Amniotic epithelial cell (primary cell): ENCODE measurements at places on chromosomes 6 and 20.

- no peak for DNase-seq
Measured at GRCh38 chr20:54170026-54170471, 3.7 kb downstream of the CYP24A1 start.

- DNase-seq = no peak
Measured at GRCh38 chr6:124999105-124999764, 37.0 kb downstream of the RNF217 start.

DNA sequence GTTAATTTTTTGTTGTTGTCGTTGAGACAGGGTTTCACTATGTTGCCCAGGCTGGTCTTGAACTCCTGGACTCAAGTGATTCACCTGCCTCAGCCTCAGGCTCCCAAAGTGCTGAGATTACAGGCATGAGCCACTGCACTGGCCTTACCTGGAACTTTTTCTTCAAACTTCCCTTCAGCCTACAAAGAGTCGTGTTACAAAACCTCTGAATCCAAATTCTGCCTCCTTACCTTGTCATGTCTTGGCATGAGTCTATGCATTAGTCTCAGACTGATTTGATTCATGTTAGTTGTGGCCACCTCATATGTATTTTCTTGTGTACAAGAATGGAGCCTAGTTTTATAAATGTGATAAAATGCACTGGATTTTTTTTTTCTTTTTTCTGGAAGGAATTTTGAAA, 172.1 kb downstream of the PRL start:
- no peak for DNase-seq

GRCh38 chr20:35104685-35105295, 12.2 kb upstream of the TRPC4AP start:
- no peak for DNase-seq

DNA sequence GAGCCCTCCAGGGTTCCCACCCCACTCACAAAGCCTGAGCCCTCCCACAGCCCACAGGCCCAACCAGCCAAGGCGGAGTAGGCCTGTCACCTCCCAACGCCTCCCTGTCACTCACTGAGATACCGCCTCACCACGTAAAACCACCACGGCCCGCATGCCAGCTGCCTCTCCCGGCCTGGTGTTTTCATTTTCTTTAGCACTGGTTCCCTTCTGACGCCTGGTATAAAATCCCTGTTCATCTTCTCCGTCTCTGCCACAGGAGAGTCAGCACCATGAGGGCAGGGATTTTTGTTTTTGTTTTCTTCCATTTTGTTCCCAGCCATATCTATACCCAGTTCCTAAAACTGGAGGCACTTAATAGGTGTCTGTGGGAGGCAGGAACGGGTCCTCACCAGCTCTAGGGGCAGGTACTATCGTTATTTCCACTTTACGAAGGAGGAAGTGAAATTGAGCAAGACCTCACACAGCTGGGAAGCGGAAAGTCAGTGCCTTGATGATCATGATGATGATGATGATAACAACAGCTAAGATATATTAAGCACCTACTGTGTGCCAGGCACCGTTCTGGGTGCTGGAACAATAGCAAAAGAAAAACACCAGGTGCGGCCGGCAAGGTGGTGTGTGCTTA, 58.6 kb downstream of the SNAI1 start:
- no peak for DNase-seq

GRCh38 chr6:99187429-99187828, 162.0 kb downstream of the FAXC start:
- DNase-seq = no peak

GRCh38 chr20:24149175-24149574, 160.6 kb upstream of the GGTLC1 start:
- DNase-seq = no peak

GRCh38 chr6:158377860-158378259, 65.6 kb downstream of the TULP4 start:
- peak; percentile 46 for DNase-seq

DNA sequence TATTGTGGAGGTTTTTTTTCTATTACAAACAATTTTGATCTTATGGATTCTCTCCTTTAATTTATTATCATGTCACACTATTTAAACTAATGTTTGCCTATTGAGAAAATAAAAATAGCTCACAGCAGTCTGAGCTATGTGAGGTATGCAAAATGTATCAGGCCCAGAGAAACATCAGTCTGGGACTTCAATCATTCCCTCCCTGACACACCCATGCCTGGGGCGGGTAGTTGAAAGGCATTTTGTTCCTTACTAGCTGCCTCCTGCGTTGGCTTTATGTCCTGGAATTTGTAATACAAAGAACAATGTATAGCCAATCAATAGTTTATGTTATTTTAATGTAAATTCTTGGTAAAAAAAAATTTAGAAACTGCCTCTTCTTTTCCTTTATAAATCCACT, 403.3 kb downstream of the EPM2A start:
- DNase-seq = no peak

GRCh38 chr6:149888093-149888492, 9.8 kb downstream of the RAET1E start:
- DNase-seq = peak; percentile 13

DNA sequence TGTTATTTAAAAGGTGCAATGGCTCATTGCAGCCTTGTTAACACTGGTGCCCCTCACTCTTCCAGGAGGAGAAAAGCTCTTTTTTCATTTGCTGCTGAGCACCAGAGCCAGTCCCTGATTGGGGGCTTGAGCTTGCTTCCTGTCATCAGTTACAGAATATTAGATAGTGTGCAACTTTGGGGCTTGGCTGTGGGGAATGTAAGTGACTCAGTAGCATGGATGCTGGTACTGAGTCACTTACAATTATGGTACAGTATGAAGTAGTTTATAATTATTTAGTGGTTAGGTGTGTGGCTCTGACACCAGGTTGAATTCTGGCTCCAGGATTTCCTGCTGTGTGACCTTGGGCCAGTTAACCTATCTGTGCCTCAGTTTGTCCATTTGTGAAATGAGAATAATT, 37.6 kb downstream of the ANKS1A start:
- DNase-seq = peak; percentile 61

DNA sequence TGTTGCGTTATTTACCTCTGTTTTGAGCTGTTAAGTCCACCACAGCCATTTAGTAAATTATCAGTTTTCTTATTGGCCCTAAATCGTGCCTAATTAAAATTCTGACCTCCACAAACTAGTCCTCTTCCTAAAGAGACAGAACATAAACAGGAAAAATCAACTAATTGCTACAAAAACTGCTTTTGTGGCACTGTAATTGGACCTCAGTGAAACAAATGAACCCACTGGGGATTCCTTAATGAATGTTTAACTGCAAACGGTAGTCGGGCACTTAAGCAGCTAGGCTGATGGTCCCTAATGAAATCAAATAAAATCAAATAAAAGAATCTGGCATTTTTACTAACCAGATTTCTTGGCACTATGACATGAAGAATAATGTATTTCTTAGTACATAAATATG, 513.4 kb upstream of the SLC35B3 start:
- DNase-seq = no peak

DNA sequence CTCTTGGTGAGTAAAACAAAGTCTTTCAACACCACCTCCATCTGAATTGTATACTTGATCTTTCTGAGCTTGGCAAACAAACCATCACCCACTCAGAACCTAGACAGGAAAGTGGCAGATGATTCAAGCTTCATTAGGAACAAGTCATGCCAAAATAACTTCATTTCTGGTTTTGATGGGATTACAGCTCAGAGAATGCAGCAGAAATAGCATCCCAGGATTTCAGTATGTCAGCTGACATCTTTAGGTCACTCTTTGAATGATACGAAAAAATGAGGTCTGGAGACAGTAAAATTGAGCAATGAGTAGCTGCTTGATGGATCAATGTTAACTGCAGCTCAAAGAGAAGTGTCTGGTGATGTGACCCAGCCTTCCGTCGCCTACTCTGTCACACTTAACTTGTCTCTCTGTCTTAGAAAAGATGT, 92.4 kb downstream of the GJA10 start:
- peak; percentile 87 for DNase-seq

- no peak for DNase-seq
Measured at GRCh38 chr6:34148631-34149451, 3.0 kb upstream of the GRM4 start.

GRCh38 chr20:14569641-14570040, 232.2 kb upstream of the FLRT3 start:
- no peak for DNase-seq

- no peak for DNase-seq
Measured at GRCh38 chr20:57907131-57908000, 197.6 kb upstream of the PMEPA1 start.

- DNase-seq = peak; percentile 47
Measured at GRCh38 chr6:35552285-35552917, 39.7 kb upstream of the TULP1 start.

DNA sequence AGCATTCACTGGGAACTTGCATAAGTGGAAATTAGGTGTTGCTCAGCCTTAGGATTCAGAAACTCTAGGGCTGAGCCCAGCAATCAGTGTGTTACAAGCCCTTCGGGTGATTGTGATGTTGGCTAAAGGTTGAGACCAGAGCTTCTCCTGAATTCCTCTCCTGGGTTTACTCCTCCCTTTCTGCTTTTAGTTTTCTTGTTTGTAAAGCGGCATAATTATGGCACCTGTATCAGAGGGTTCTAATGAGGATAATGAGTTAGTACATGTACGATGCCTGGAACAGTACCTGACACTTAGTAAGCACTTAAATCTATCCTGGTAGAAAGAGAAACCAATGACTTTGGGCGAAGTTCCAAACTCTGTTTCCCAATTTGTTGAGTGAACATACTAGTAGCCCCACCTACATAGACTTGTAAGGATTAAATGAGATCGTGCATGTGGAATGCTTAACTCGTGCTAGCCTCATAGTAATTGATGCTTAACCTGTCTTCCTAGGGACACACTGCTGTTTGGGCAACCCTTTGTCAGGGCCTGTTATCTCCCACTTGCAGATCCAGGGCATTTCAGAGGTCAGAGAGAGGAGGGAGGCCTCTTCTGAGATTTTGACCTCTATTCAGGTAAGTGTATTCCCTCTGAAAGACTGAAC, 932 bp upstream of the EZR start:
- DNase-seq = no peak

DNA sequence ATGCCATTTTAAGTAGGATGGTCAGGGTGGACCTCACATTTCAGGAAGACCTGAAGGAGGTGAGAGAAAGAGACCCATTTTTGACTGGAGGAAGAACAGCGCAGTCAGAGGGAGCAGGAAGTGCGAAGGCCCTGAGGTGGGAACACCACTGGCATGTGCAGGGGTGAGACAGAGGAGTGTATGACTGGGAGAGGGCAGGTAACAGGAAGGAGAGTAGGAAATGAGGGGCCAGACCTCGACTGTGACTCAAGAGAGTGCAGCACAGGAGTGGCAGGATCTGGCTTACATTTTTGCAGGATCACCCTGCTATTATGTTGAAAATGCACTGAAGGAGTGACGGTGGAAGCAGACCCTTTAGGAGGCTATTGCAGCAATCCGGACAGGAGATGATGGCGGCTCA, 117.7 kb upstream of the CDYL start:
- DNase-seq = no peak

GRCh38 chr6:117976030-117976651, 69.1 kb downstream of the SLC35F1 start:
- peak; percentile 40 for DNase-seq

DNA sequence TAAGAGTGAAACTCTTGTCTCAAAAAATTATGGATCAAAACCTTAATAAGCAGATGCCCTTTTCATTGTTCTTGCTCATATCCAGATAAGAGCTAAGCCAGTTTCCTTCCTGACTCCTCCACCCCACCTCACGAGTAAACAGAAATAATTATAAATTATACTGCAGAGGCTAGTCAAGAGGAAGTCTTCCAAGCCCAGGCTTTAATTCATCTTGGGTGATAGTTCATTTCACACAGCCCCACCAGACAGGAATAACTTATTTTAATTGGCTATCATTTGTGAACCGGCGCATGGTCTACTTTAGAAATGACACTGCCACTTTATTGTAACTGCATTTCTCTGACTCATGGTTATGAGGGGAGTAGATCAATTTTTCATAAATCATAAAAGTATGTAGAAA, 102.0 kb downstream of the BTBD3 start:
- DNase-seq = no peak

DNA sequence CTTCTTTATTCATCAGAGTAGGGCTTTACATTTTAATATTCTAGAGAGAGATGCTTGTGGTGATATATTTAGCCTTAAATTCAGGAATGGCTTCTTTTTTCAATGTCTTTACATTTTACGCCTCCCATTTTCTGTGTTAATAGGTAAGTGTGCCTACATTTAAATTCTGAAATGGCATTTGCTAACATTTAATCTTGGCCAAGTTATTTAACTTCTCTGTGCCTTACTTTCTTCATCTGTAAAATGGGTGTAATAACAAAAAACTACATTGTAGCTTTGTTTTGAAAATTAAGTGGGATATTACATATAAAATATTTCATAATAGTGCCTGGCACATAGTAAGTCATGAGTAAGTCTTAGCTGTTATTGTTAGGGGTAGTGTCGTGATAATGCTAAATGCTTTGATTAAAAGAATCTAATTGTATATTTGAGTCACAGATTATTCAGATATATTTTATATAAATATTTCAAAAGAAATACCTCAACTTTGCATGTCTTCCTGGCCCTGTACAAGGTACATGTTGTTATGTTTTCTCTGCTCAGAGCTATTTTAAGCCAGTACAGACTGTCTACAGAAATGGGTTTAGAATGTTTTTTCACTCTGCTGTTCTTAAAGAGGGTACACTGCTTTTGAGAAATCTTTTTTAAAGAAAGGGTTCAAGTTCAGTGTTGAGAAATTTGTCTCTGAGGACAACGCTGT, 18.8 kb downstream of the CARMIL1 start:
- no peak for DNase-seq

- DNase-seq = no peak
Measured at GRCh38 chr6:33607126-33607783, 13.9 kb upstream of the ITPR3 start.

GRCh38 chr6:71482742-71483141, 194.1 kb downstream of the OGFRL1 start:
- peak; percentile 50 for DNase-seq

DNA sequence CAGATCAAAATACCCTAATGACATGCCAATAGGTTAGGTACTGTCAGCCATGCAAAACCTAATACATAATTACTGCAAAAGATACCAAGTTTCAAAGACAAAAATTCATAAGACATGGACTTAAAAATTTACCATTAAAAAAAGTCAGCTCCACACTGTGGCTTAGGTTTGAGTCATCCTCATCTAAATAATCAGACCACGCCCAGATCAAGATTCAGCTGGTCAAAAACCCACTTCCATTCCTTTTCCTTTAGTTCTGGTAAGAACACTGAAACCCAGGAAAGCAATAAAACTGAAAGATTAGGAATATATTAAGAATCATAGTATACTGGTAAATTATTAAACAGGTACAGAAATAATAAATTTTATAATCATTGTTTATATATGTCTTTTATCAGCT, 81.0 kb upstream of the ASF1A start:
- no peak for DNase-seq

DNA sequence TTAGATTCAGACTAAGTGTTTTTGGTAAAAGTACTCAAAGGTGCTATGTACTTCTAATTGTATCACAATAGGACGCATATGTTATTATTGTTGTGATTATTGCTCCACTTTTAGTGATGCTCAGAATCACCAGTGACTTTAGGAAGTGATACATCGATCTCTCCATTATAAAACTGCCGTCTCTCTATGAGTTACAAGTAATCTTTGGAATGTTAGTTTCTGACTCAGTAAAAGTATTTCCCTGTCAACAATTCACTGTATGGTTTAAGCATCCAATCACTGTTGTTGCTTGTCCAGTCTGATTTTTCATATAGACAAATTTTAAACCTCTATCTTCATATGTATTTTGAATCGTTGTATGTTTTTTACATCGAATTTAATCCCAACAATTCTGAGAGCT, 9.4 kb downstream of the DCBLD1 start:
- no peak for DNase-seq

- DNase-seq = no peak
Measured at GRCh38 chr20:14709439-14709838, 372.0 kb upstream of the FLRT3 start.
